NCI-H345 (cell line): ENCODE measurements at places on chromosomes 11 and 22.

- no peak for DNase-seq
Observed at GRCh38 chr11:64758330-64759079, 1.3 kb downstream of the PYGM start.

DNA sequence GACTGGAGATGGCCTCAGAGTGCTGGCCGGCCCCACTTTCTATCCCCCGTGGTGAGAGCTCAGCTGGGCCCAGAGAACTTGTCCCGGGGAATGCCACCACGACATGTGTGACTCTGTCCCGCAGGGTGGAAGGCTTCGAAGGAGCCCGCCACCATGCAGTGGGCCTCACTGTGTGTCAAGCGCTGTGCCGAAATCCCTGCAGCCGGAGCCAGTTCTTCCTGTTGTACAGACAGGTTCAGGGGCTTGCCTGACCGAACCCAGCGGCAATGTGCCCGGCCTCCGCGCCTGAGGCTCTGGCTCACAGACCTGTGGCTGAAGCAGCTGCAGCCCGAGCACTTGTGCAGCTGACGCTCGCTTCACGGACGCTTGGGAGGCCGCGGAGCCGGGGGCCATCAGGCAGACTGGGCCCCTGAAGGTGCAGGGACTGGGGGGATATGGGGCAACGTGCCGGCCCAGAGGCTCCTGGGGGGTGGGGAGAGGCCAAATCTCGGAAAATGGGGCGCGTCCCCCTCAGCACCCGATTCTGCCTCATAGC is 650 bp downstream of the PPM1F start:
- peak; percentile 5 for DNase-seq

GRCh38 chr22:42913874-42914510 is 56.9 kb upstream of the ARFGAP3 start:
- DNase-seq, result no peak

DNA sequence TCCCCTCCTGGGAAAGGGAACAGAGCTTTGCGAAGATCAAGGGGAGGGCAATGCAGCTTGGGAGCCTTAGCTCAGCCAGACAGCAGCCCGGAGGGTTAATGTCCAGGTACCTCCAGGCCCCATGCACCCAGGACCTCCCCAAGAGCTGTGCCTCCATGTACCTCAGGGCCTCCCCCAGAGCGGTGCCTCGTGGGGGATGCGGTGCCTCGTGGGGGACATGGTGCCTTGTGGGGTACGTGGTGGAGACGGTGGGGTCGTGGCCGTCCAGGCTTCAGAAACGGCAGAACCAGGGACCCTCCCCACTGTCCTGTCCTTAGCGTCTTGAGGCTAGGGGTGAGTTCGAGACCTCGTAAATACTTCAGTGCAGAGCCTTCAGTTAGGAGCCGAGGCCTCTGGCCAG is 33.2 kb downstream of the BRSK2 start:
- DNase-seq, result no peak

- no peak for DNase-seq
Observed at GRCh38 chr22:19802001-19802893, 41.7 kb downstream of the TBX1 start.
